ENCODE measurements at places on chromosomes 5 and 9.

- no peak for DNase-seq
These were observed 741.0 kb upstream of the RIOK2 start for GRCh38 chr5:97923997-97924396.

- no peak for DNase-seq
These were observed 659.2 kb upstream of the CHD1 start for GRCh38 chr5:99587983-99588382.

GRCh38 chr9:68747043-68747533 lies 42.0 kb downstream of the PIP5K1B start:
- DNase-seq = no peak

DNA sequence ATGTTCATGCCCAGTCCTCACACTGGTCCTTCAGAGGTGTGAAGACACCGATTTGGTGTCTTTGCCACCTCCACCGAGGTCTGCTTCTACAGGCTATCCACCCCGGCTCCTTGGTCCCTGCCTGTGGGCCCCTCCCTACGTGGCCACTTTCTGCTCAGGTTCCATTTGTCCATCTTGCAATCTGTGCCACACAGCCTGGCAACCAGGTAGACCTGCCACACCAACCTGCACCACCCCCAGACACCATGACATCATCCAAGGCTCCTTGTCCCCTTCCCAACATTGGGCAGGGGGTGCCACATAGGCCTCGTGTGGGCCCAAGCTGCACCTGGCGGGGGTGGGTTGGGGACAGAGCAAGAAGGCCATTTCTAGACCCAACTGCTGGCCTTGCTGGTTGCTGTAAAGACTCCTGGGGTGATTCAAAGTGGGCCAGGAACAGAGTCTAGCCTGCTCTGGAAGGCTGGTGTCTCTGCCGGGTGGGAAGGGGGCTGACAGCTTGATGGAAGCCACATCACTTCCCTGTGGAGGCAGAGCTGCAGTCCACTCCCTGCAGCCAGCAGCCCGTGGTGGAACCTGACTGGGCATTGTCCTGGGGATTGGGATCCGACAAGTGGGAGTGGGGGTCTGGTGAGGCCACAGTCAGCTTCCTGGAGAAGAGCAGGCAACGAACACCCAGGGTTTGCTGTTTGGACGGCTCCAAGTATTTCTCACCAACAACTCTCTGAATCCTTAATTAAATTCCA lies 65.8 kb upstream of the SLC25A51 start:
- no peak for DNase-seq

DNA sequence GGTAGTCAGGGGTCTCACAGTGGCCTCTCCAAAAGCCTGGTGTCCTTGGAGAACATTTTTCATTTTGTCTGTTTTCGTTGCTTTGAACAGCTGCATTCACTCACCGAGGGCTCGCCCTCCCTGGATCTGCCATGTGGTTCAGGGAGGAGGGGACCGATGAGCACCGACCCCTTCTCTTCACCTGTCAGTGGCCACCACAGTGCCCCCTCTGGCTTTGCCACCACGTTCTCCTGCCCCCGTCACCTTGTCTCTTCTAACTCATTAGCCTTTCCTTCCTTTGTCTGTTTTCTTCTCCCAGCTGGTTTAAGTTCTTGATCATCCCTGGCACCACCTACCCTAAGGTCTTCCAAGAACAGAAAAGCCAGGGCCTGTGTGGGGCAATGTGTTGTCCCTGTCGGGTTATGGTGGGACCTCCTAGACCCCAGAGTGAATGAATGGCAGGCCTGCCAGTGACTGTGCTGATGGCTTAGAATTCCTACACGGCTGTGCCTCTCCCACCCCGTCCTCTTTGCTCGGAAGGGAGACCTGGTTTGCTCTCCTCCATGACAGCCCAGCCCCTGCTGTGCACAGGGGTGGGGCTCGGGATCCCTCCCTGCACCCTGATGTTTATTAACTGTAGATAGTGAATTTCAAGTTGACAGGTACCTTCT lies 90.0 kb downstream of the ANKRD33B start:
- no peak for DNase-seq

- DNase-seq = no peak
These were observed 28.2 kb downstream of the LPCAT1 start for GRCh38 chr5:1495525-1495897.

DNA sequence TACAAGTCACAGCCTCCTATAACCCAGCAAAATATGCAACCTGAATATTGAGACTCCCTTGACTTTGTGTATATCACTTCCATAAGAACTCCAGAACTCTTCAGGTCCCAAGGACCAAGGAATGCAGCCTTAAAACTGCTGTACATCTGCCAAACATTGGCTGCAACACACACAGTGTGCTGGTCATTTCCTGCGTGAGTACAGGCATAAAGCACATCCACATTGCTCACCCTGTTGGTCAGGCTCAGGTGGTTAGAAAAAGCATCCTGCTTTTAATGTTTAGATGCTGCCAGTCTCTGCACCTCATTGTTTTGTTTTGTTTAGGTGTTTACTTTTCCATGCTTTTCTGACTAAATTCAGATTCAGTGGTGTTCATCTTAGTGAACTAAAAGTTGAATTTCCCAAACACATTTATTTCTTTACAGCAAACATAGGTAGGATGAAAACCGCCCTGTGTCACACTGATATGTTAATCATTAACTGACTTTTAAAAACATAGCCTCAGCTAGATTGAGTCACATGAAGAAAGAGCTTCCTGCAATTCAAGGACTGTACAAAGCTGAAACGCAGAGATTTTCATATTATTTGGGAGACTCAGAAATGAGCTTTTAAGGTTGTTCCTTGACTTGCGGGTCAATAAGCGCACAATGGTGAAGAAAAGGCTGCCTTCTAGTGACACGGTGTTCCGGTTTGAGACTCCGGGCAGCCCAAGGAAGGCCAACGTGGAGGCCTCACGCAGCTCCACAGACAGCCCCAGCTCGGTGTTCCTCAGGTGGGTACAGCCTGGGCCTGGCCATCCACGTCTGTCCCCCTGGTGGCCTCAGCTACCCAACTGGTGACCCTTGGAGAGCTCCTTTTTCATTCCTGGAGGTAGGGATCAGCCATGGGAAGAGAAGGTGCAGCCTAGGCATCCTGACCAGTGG lies 52.2 kb upstream of the GRAMD2B start:
- peak; percentile 91 for DNase-seq

DNA sequence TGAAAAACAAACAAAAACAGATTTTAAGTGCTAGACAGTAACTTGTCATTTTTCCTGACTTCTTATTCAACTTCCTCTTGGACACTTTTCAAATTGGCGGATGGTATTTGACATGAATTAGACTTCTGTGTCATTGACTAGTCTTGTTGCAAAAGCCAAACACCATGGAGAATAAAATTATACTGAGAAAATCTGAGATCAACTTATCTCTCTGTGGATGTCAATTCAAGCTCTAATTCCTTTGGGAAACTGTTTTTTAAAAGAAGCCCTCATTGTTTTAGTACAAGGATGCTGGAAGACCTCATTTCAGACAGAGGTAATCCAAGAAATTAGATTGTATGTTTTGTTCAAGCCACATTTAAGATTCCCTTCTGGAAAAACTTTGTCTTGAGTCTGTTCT lies 831.0 kb downstream of the SEMA5A start:
- no peak for DNase-seq

GRCh38 chr9:132892400-132892799 lies 13.7 kb downstream of the SPACA9 start:
- DNase-seq = no peak

DNA sequence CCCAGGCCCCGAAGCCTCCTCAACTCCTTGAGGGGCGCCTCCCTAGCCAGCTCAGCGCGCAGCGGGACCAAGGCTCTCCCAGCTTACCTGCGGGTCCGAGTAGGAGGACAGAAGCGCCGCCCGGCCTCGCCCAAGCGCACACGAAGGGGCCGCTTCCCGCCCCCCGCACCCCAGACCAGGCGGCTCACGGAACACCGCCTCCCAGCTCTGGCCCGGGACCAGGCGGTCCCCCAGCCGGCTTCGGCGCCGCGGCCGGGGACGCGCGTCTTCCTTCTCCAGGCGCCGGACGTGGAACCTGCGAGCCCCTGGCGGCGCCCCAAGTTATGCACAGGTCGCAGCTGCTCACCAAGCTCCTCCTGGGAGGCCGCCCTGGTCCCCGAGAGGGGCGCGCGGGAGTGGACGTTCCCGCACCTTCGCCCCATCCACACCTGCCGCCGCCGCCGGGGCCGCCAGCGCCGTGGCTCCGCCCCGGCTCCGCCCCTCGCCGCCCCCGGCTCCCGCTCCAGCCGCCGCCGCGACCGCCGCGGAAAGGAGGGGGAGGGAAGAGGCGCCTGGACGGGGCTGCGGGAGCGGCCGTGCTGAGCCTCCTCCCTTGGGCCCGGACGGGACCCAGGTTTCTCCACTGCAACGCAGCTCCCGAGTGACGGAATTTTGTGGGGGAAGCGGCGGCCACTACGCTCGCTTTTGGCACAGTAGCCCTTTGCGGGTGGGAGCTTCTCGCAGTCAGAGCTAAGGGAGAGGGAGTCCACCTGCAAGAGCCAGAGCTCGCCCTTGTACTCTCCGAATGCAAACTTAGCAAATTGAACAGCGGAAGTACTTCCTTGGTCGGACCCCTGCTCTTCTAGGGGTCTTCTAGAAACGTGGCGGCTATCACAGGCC lies 77.5 kb upstream of the IFNE start:
- peak; percentile 79 for DNase-seq

DNA sequence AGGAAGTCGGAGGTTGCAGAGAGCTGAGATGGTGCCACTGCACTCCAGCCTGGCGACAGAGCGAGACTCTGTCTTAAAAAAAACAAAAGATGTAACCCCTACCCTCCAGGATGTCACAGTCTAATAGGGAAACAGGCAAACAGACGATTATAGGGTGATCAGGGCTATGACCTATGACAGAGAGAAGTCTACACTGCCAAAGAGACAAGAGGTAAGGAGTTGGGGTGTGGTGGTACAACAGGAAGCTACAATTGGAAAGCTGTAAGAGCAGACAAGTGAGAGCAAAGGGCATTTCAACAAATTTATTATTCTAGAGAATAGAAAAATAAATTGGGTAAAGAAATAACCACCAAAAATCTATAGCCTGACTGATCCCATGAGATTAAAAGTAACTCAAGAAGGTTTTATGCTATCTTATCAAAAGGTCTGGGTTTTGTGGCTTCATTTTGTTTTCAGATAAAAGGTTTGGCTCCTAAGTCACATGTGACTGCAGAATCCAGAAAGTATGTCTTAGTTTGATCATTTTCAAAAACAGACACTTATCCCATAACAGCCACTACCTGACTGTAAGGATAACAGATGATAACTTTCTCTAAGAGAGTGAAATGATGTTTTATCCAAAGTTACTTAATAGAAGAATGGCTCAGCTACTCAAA lies 7.3 kb downstream of the CDC26 start:
- no peak for DNase-seq

- no peak for DNase-seq
These were observed 9.2 kb downstream of the CEP72 start for GRCh38 chr5:621341-621761.

GRCh38 chr9:94005272-94005901 lies 50.2 kb upstream of the BARX1 start:
- no peak for DNase-seq

DNA sequence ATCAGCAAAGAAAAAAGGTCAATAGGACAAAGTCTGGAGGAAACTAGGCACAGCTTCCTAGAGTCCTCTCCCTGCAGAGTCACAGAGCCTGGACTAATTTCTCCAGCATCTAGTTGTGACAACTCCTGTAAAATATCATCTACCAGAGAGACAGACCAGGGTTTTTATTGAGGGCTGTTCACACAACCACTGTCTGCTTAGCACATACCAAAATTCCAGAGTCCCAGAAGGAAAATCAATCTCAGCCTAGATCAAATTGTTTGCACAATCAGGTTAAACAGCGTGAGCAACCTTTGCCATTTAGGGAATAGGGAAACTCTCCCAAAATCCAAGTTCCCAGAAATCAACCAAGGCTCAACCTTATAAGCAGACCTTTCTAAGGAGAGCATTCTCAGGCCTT lies 190.3 kb downstream of the SYK start:
- DNase-seq = no peak

- no peak for DNase-seq
These were observed 12.5 kb upstream of the SMIM23 start for GRCh38 chr5:171773106-171773505.

DNA sequence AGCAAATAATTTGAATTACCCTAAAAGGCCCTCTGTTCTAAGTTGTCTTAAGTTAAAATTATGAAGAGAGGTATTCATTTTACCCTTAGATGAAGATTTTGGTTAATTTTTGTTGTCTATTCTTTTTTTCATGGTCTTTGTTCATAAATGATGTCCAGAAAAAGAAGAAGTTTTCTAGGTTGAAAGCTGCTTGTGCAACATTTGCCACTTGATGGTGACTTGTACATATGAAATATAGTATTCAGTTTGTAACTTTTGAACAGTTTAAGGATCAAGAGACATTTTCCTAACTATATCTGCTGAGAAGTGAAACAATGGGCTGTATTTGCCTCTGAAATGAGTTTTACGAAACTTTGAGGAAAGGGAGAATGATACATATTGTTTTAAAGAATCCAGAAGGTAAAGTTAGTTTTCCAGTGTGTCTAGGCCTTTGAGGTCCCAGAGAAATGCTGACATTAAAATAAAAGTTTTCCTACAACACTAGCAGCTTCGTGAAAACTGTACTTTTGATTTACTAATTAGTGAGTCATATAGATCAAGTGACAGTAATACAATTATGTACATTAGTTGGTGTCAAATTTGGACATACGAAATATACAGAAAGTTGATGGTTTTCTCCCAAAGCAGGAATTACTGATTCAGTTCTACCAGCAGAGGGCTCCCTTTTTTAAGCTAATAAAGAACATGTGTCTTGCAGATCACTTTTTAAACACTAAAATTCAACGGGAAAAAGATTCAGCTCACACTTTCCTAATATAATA lies 70.5 kb downstream of the PIK3R1 start:
- DNase-seq = peak; percentile 59

DNA sequence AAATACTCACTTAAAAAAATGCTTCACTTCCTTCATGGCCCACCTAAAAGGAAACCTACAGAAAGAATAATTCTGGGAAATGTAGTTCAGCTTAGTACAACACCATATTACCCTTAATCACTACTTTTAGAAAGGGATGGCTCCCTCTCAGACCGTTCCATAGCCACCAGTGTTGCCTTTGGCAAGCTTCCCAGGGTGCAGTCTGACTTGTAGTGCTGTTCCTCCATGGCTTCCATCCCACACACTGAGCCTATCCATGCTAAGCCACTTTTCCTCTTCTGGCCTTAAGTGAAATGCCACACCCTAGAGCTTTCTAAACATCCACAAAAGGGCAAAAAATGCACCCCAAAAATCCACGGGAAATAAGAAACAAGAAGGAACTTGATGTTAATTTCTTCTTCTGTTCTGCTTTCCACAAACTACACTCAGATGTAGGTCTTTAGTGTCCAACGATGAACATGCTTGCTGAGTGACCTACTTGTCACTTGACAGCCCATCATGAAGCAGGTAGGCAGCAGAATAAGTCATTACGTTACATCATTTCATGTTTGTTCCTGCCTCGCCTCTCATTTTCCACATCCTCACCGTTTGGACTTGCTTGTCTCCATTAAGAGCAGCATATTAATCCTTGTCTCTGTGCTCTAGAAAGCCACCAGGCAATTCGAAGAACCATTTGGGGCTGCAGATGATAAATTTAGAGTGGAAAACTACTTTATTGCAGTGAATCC lies 391.1 kb upstream of the GRAMD2B start:
- DNase-seq = peak; percentile 36

- no peak for DNase-seq
These were observed 6.4 kb upstream of the STARD4 start for GRCh38 chr5:111518777-111519176.
